ENCODE measurements at places on chromosomes 12 and 14.

GRCh38 chr12:14723763-14724162, 27.4 kb upstream of the GUCY2C start:
- no peak for DNase-seq

- no peak for DNase-seq
Measured at GRCh38 chr12:5798242-5799015, 146.6 kb downstream of the ANO2 start.

GRCh38 chr12:28268608-28269229, 78.5 kb downstream of the CCDC91 start:
- DNase-seq: no peak

DNA sequence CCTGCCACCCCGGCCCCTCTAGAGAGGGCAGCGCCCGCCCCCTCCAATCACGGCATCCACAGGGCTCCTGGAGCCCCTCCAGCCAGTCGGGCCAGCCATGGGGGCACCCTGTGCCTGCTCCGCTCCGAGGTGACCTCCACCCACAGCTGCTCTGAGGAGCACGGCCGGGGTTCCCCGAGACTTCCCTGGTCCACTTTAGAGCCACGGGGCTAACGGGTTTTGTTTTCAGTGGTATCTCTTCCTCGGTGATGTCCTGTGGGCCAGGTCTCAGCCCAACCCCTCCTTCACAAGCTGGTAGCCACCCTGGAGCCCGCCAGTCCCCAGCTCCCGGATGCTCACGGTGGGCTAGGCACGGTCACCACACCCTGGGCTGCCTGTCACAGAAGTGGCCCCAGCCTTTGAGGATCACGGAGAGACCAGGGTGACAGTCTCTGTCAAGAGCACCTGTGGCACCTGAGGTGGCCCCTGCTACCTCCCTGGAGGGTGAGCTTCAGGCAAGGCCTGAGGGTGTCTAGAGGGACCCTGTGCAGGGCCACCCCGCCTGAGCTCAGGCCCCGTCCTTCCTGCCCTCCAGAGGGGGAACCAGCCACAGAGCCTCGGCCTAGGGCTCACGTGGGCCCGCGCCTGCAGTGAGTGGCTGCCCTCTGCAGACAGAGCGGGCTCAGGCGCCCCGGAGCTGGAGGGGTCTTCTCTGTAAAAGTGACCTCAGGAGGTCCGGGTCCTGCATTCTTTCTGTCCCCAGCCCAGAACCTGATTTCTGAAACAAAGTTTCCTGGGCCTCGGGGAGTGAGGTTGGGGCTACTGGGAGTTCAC, 146.0 kb upstream of the C14orf180 start:
- DNase-seq: no peak

DNA sequence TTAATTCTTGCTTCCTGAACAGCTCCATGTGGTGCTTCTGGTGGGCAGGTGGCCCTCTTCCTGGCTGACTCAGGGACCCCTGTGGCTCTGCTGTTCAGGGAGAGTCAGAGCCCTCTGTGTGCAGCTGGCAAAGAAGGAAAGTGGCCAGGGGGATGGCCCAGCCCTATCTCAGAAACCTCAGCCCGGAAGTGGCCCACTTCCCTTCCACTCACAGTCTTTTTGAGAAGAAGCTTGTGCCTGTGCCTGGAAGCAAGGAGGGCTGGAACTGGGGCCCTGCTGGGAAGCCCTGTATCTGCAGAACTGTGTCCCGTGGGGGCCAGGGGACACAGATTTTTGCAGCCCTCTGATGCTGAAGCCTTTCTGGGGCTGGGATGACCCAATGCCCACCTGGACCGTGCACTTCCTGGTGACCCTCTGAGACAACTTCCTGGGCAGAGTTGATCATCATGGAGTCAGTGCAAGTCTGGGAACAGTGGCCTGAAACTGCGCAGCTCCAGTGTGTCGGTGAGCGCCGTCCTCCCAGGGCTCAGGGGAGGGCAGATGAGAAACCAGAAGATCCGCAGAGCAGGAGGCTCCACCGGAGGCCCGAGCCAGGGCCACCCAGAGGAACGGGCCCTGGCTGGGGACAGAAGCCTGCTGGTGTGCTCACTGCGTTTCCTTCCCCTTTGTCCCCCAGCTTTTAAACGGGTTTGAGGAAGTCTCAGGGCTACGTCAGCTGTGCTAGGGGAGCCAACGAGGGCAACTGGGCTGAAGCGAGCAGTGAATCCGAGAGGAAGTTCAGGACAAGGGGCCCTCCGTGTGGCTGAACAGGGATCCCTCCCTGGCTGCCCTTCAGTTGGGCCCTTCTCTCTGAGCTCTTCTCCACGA, 217.4 kb upstream of the RTL1 start:
- no peak for DNase-seq

DNA sequence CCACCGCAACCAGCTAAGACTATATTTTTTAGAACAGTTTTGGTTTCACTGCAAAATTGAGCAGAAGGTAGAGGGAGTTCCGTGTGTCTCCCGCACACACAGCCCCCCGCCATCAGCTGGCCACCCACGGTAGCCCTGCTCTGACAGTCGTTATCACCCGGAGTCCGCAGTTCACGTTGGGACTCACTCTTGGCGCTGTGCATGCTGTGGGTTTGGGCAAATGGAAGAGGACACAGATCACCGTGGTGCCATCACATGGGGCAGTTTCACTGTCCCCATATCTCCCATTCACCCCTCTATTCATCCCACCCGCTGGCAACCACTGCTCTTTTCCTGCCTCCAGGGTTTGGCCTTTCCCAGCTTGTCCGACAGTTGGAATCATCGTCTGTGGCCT, 31.8 kb upstream of the ULK1 start:
- peak; percentile 23 for DNase-seq

- no peak for DNase-seq
Measured at GRCh38 chr12:91777268-91777992, 368.2 kb downstream of the BTG1 start.

DNA sequence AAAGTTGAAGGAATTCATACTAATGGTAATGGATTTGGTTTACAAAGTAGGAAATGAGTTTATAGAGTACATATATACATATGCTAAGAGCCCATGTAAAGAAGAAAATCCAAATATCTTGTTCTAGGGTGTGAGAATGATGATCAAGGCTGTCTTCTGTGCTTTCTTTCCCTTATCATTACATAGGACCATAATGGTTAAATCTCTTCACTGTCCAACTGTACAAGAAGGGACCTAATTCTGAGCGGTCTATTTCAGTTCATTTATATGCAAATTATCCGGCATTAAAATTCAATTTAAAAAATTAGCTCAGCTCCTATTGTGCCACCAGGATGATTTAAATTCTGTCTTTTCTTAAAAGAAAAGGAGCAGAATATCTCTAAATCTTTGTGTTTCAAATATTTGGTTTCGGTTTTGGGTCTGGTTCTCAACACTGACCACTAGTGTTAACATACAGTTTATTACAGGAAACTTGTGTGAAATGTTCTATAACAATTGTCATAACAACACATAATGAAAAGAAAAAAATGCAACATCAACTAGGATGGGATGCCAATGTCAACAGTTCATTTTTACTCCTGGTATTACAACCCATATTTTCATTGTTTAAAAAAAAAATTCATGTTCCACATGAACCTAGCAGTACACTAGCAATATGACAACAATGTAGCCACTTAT, 16.8 kb downstream of the OR4K1 start:
- DNase-seq: no peak

GRCh38 chr12:32240162-32240561, 133.5 kb downstream of the BICD1 start:
- DNase-seq: no peak

GRCh38 chr14:104784218-104784568, 11.4 kb downstream of the AKT1 start:
- DNase-seq: no peak

GRCh38 chr14:42299692-42300091, 693.0 kb downstream of the LRFN5 start:
- DNase-seq: no peak

DNA sequence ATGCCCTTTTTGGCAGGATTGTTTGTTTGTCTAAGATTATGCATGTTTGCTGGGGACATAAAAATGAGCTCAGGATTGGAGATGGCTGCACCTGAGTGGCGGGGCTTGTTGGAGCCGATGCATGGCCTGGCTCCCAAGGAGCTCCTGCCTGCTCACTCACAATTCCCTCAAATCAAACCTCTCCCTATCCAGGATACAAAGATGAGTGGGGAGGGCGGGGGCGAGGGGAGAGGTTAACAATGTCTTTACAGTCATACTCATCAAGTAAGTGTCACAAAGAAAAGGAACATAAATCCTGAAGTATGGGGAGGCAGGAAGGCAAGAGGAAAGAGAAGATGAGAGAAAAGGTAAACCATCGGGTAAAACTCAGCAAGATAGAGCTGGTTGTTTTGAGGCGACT, 104.0 kb upstream of the COCH start:
- DNase-seq: no peak

DNA sequence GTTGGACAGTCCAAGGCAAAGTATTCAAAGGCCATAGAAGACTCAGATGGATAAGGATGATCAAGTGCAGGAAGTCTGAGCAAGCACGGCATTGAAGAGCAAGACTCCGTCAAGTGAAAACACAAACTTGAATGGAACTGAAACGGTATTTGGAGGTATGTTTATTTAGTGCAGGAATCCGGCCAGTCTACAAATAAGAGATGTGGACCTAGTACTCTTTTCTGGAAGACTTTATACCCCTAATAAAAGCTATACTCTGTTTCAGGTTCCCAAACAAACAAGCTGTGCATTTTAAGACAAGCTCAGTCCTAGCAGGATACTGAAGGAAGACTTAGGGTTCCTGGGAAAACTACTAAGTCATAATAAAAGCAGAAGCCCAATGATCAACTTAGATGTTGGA, 100.8 kb upstream of the NEDD1 start:
- DNase-seq: no peak

DNA sequence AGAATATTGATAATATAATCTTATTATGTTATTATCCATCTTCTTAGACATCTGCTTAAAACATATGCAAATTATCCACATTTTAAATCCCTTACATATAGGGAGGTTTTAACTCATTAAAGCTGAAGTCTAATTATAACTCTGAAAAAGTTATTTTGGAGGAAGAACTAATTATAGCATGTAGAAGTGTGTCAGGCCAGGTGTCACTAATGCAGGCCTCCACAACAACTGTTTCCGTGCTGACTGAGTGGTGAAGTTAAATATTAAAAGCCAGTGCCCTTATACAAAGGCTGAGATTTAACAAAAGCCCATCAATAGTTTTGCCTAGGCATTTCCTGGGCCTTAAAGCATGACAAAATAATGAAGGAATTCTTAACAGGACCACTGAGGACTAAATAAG, 157.4 kb downstream of the LRRK2 start:
- DNase-seq: no peak

DNA sequence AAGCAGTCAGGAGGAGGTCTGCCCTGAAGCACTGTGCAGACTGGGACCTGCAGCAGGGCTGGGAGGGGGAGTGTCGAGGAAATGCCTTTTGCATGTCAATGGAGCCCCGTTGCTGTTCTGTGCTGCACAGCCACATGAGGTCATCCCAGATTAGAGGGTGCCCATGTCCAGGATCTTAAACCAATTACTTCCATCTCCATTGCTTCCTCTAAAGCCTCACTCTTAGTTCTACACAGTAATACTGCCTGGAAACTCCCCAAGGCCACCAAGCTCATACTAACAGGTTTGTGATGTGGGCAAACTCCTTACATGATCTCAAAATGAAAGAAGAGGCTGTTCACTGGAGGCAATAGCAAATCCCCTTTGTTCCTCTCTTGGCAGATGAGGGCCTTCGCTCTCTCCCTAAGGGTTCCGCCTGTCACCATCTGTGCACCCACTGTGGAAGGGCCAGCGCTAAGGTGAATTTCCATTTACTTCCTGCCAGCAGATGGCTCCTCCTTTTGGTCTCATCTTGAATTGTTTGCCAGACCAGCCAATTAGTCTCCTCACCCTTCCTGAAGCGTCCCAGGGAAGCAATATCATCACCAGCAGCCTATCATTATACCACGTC, 35.4 kb upstream of the LTA4H start:
- peak; percentile 85 for DNase-seq

- no peak for DNase-seq
Measured at GRCh38 chr12:2008677-2009076, 4.4 kb upstream of the DCP1B start.

GRCh38 chr14:75242546-75243273, 35.9 kb upstream of the FOS start:
- peak; percentile 9 for DNase-seq

- no peak for DNase-seq
Measured at GRCh38 chr14:43789458-43789857, 717.6 kb downstream of the FSCB start.

DNA sequence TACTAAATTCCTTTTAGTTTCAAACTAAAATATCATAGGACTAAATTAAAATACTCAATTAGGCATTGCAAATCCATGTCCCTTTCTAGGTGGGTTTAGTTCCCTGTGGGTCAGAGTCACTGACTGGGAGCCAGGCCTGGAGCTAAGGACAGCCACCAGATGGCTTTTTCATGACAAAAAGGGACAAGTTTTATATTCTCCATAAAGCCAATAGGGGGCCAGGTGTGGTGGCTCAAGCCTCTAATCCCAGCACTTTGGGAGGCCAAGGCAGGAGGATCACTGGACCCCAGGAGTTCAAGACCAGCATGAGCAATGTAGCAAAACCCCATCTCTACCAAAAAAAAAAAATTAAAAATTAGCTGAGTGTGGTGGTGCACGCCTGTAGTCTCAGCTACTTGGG, 35.4 kb upstream of the EIF5 start:
- DNase-seq: no peak

DNA sequence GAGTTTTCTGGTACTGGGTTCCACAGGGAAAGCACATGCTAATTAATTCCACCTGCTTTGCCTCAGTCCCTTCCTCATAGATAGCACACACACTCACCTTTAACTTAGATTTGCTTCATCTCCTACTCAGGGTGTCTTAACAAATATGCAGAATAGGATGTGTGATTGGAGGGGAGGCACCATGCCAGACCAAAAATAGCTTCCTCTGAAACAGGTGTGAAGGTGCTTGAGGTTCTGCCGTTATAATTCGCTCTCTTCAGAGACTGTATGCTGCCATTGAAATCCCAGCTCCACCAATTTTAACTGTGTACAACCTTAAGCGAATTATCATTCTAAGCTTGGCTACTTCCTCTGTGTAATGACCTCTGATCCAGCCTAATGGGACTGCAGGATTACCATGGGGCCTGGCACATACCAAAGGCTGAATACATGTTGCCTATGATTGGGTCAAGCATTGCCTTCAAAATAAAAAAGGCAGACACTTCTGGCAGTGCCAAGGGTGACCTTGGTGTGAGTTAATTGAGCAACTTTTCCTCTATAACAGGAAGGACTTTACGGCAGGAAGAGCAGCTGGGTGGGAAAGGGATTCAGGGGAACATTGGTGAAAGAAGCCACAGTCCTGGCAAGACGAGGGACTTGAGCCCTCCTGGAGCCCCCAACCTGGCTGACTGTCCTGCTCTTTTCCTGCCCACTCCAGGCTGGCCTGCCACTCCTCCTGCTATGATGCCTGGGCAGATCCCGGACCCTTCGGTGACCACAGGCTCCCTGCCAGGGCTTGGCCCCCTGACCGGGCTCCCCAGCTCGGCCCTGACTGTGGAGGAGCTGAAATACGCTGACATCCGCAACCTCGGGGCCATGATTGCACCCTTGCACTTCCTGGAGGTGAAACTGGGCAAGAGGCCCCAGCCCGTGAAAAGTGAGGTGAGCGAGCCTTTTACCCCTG, 9.7 kb downstream of the JDP2 start:
- DNase-seq: no peak
